ENCODE measurements at places on chromosomes 2 and 18. TPM values are rescaled to one million over a fixed set of nuclear protein-coding genes. Genes with fewer than 3 reads are reported as not detected.

The SMYD1 gene
- 544 TPM for total RNA-seq

The PTMA gene
- total RNA-seq, result 264 TPM

The TMEM17 gene
- 1.3 TPM for total RNA-seq

The OSBPL6 gene
- total RNA-seq, result 3.4 TPM

The RNU2-63P gene
- not detected for total RNA-seq

The TDRD15 gene
- total RNA-seq, result not detected

The SPATA3 gene
- not detected for total RNA-seq

The CFC1 gene
- not detected for total RNA-seq

The VSNL1 gene
- total RNA-seq, result 10.4 TPM

The MOGAT1 gene
- 0.38 TPM for total RNA-seq

The AGAP1 gene
- 23.5 TPM for total RNA-seq

The MC4R gene
- not detected for total RNA-seq

The BUB1 gene
- 0.87 TPM for total RNA-seq

The FMNL2 gene
- 7.2 TPM for total RNA-seq

The SPHKAP gene
- total RNA-seq, result 107 TPM

The ACTG2 gene
- total RNA-seq, result 1.9 TPM

The POMC gene
- 9.1 TPM for total RNA-seq

The TRAK2 gene
- total RNA-seq, result 163 TPM

The CD226 gene
- 0.95 TPM for total RNA-seq

The ALPI gene
- total RNA-seq, result not detected

The SLC11A1 gene
- total RNA-seq, result 5.4 TPM

The SPP2 gene
- not detected for total RNA-seq

The ADD2 gene
- total RNA-seq, result 2.3 TPM

The GKN1 gene
- not detected for total RNA-seq

The CDCA7 gene
- 1.5 TPM for total RNA-seq

The BOK gene
- total RNA-seq, result 4.5 TPM

The SCN2A gene
- total RNA-seq, result 0.16 TPM

The CNDP1 gene
- total RNA-seq, result not detected

The KCNG3 gene
- not detected for total RNA-seq

The MCFD2 gene
- 66.1 TPM for total RNA-seq

The AFF3 gene
- 6.8 TPM for total RNA-seq

The AOX1 gene
- 7.5 TPM for total RNA-seq

The SNTG2 gene
- 2.4 TPM for total RNA-seq

The BOLL gene
- not detected for total RNA-seq

The FABP1 gene
- total RNA-seq, result not detected

The RAPH1 gene
- 15.1 TPM for total RNA-seq

The UGT1A10 gene
- not detected for total RNA-seq

The RFTN2 gene
- total RNA-seq, result 7.5 TPM

The POTEC gene
- not detected for total RNA-seq

The GPR45 gene
- total RNA-seq, result not detected

The POTEJ gene
- total RNA-seq, result not detected

The ST8SIA5 gene
- 2.6 TPM for total RNA-seq

The ITGA6 gene
- 44.7 TPM for total RNA-seq

The CHN1 gene
- 11.7 TPM for total RNA-seq

The NOTO gene
- not detected for total RNA-seq

The DOK6 gene
- 6.3 TPM for total RNA-seq

All from Right ventricle myocardium inferior (tissue), 1 donor.